Activated naive CD4-positive, alpha-beta T cell treated with anti-CD3 and anti-CD28 coated beads for 36 hours (primary cell): ENCODE measurements at places on chromosomes 12 and 14. TPM values are rescaled to one million over a fixed set of nuclear protein-coding genes. Genes with fewer than 3 reads are reported as not detected.

GRCh38 chr14:87785897-87786296, 207.1 kb downstream of the GALC start:
- DNase-seq: no peak

GRCh38 chr12:23099104-23099503, 474.1 kb downstream of the ETNK1 start:
- no peak for DNase-seq

GRCh38 chr14:99118946-99119345, 153.1 kb downstream of the BCL11B start:
- no peak for DNase-seq

The POTEG gene
- total RNA-seq: not detected
